CD4-positive, alpha-beta T cell treated with Interferon alpha-2 for 1 hour (primary cell): ENCODE measurements at places on chromosomes 3 and 15.

DNA sequence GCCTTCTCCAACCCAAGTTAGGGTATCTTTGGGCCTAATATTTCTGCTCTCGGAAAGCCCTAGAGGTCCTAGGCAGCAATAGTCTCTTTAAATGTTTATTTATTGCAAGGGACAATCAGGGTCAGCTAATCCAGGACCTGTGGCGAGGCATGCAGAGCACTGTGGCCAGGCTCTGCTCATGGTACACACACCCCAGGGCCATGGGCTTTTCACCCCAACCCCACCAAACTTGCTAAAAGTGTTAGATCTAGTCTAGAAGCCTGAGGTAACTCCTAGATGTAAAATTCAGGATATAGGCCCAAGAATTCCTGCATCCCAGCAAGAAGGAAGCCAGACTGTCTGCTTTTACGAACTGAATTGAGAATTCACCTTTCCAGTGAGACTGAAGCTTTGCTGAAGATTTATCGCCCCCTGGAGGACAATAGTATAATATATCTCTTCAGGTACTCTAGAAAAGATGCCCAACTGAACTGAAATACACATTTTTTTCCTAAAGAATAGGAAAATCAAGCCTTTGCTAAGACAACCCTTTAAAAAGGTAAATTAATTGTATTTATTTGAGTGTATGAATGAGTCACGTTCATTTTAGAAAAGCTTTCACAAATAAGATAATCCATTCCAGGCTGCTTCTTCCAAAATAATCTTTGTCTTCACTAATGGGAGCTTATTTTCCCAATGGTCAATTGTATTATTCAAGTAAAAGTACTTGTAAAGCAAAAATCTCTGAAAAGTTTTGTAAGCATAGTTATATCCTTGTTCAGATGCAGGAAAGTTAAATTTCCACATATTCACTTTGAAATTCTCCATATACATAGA is 89.8 kb downstream of the LRRC3B start:
- DNase-seq: no peak

DNA sequence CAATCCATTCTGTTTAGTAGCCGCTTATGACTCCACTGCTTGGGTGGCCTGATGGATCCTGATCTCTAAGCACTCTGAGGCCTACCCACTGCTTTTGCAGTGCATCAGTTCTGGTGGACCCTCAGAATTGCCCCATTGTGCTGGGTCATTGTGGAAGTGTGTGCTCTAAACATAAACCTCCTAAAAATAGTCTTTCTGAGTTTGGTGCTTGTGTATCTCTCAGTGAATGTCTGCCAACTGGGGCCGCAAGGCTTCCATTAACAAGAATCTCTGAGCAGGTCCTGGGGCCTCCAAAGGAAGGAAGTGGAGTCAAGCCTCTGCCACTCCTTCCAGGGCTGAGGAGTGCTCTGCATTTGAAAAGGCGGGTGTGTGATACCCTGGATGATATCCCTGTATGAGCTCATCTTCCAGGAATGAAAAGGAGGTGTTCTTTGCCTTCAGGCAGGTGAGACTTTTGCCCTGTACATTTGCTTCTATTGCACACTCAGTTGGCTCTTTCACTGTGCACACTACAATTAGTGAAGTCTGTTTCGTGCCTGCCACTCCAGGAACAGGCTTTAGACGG is 80.0 kb upstream of the CACNA2D3 start:
- DNase-seq: no peak

DNA sequence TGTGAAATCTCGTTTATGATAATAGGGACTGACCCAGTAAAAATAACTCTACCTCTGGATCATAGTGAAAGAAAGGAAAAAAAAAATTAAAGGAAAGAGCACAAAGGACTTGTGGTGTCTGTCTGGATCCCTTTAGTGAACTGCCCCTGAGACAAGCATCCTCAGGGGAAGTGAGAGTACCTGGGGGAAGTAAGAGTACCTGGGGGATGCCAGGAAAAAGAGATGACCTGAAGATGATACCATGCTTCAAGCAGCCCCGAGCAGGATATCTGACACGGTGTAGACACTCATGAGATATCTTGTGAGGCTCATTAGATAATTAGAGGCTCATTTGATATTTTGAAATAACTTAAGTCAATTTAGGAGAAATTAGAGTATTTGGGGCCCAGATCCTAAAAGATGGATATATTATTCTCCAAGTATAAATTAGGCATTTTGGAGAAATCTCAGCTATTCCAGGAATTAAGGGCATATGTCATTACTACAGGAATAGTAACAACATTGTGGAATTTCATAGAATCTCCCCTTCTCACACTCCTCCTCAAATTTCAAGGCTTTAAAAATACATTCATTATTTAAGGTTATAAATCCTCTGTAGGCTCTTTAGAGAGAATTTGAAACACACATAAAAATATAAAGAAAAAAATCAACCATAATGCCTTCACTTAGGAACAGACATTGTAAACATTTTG is 36.3 kb upstream of the PSMD6 start:
- no peak for DNase-seq

GRCh38 chr3:136772709-136773108 is 20.5 kb upstream of the STAG1 start:
- no peak for DNase-seq

GRCh38 chr3:38623539-38623938 is 25.9 kb downstream of the SCN5A start:
- no peak for DNase-seq

DNA sequence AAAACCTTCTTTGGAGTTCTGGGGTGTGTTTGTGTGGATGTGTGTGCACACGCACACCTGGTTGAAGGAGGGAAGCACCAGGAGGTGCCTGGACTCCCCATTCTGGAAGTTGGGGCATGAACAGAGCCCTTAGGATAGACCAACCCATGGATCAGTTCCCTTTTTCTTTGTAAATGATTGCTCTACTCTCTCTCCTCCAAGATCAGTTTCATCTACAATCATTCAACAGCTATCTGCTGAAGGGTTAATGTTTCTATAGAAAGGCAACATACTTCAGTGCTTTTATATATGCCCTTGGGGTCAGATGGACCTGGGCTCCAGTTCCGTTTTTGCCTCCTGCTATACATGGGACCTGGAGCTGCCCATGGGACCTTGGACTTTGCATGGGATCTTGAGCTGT is 352.1 kb upstream of the CFAP20DC start:
- DNase-seq: no peak

DNA sequence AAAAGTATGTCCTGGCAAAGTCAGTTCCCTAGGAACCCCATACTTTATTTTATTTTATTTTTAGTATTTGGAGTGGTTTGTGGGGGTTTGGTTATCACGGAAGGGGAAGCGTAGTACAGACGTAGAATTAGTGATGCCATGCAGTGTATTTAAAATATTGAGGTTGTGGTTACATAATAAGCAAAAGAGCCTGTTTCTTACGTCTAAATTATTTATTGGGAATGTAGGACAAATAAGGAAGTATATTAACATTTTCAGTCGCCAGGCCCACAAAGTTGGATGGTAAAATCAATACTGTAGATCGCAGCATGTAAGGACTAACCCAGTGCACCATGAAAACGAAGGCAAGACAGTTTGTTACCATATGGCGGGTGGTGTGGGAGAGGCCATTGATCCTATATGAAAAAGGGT is 558 bp downstream of the DTWD1 start:
- DNase-seq: no peak
